Renal pelvis (tissue), 12 donors: ENCODE measurements at places on chromosomes 12 and 14. TPM values are rescaled to one million over a fixed set of nuclear protein-coding genes. Genes with fewer than 3 reads are reported as not detected.

GRCh38 chr12:98275131-98275475, 240.3 kb upstream of the TMPO start:
- DNase-seq: no peak

The LBHD2 gene
- polyA plus RNA-seq: not detected

The RPL10L gene
- 0.11 TPM for polyA plus RNA-seq

The COA8 gene
- 43.5 TPM for polyA plus RNA-seq

The CPNE6 gene
- not detected for polyA plus RNA-seq
